Right lobe of liver (tissue), 6 donors: ENCODE measurements at places on chromosomes 16 and 17.

DNA sequence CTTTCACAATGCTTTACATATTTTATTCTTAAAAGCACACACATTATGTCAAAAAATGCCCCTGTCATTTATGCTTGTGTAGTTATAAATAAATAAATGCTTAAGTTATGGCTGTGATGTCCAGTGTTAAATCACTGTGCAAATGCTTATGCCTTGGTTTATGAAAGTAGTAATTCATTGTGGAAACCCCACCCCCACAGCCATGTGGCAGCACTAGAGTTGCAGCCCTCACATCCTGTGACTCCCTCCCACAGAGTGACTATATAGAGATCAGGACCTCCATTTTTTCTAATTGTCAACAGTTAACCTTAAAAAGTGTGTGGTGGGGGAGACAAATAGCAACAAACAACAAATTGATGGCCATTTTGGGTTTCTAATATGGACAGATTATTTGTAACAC is 2.4 kb downstream of the SKAP1 start:
- DNase-seq, result no peak
- H3K27ac ChIP-seq, result no peak overlapping the region
- H3K4me1 ChIP-seq, result no peaks in the 10 kb centered on the region
- H3K36me3 ChIP-seq, result no peaks in the 10 kb centered on the region

GRCh38 chr16:27498916-27499658 is 50.6 kb downstream of the GTF3C1 start:
- no peak overlapping the region for H3K4me3 ChIP-seq
- DNase-seq, result no peak
- H3K36me3 ChIP-seq, result no peaks in the 10 kb centered on the region
- H3K27me3 ChIP-seq, result no peaks in the 10 kb centered on the region
- H3K27ac ChIP-seq, result no peak overlapping the region

GRCh38 chr17:38735161-38735997 is 5.2 kb downstream of the CISD3 start:
- peaks cover 17% of the 10 kb centered on the region for H3K4me1 ChIP-seq
- peak; percentile 71 for DNase-seq
- no peak overlapping the region for H3K4me3 ChIP-seq

DNA sequence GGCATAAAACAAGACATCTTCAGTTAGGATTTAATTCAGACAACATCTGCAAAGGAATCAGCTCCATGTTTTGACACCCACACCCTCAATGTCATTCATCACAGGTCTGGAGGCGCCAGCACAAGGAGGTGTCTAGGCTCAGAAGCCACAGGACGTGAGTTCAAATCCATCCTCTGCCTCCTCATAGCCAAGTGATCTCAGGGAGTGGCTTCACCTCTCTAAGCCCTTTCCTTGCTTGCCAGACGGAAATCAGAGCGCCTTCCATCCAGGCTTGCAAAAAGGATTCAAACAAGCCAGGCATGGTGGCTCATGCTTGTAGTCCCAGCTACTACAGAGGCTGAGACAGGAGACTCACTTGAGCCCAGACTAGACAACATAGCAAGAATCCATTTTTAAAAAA is 84.6 kb downstream of the GSG1L start:
- no peak overlapping the region for H3K4me3 ChIP-seq
- H3K36me3 ChIP-seq, result no peaks in the 10 kb centered on the region
- peak; percentile 4 for DNase-seq

DNA sequence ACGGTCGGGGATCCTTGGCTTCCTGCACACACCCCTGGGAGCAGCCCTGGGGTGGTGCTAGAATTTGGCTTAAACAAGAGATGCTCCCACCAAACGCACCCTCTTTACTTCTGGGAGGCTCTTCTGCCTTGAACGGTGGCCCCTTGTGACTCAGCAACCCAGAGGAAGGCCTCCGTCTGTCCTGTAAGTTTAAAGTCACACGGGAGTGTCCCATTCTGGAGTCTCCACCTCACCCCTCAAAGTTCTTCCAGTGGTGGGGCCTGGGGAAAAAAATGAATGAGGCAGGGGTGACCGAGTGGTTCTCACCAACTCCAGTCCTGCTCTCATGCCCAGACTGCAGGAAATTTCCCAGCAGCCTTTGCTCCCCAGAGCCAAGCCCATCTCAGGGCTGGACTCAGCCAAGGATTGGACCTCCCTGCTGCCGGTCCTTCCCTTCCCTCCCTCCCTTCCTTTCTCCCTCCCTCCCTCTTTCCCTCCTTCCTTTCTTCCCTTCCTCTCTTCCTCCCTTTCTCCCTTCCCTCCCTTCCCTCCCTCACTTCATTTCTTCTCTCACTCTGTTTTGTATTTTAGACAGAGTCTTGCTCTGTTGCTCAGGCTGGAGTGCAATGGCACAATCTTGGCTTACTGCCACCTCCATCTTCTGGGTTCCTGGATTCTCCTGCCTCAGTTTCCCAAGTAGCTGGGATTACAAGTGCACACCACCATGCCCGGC is 11.4 kb downstream of the ITGAD start:
- H3K4me1 ChIP-seq, result no peaks in the 10 kb centered on the region
- no peak overlapping the region for H3K27ac ChIP-seq
- no peaks in the 10 kb centered on the region for H3K27me3 ChIP-seq
- DNase-seq, result no peak

- H3K27me3 ChIP-seq, result no peaks in the 10 kb centered on the region
- no peak overlapping the region for H3K4me3 ChIP-seq
- no peaks in the 10 kb centered on the region for H3K36me3 ChIP-seq
- no peak overlapping the region for H3K27ac ChIP-seq
- no peaks in the 10 kb centered on the region for H3K4me1 ChIP-seq
- no peak for DNase-seq
Measured at GRCh38 chr16:2897110-2897509, 14.1 kb downstream of the FLYWCH2 start.

- no peaks in the 10 kb centered on the region for H3K36me3 ChIP-seq
- H3K27ac ChIP-seq, result no peak overlapping the region
- no peaks in the 10 kb centered on the region for H3K27me3 ChIP-seq
- peaks cover 3% of the 10 kb centered on the region for H3K4me1 ChIP-seq
Measured at GRCh38 chr17:43834106-43834505, 1.2 kb upstream of the MPP3 start.

- no peaks in the 10 kb centered on the region for H3K27me3 ChIP-seq
- no peak for DNase-seq
Measured at GRCh38 chr17:17752821-17753321, 71.6 kb downstream of the RAI1 start.

GRCh38 chr16:2486645-2487516 is 12.0 kb downstream of the TBC1D24 start:
- H3K4me1 ChIP-seq, result peaks cover 3% of the 10 kb centered on the region
- no peak overlapping the region for H3K27ac ChIP-seq
- no peaks in the 10 kb centered on the region for H3K27me3 ChIP-seq
- DNase-seq, result peak; percentile 56

DNA sequence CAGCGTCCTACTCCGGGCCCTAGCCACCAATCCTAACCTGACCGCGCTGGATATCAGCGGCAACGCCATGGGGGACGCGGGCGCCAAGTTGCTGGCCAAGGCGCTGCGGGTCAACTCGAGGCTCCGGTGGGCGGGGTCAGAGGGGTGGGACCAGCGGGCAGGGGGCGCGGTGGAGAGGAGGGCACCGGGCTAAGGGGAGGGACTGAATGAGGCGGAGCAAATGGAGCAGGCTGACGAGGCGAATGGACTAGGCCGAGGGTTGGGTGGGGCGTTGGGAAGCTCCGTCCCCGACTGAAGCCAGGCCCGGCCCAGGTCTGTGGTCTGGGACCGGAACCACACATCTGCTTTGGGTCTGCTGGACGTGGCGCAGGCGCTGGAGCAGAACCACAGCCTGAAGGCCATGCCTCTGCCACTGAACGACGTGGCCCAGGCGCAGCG is 4.6 kb downstream of the CARMIL2 start:
- no peak for DNase-seq
- no peaks in the 10 kb centered on the region for H3K4me1 ChIP-seq
- H3K36me3 ChIP-seq, result no peaks in the 10 kb centered on the region
- H3K4me3 ChIP-seq, result no peak overlapping the region

DNA sequence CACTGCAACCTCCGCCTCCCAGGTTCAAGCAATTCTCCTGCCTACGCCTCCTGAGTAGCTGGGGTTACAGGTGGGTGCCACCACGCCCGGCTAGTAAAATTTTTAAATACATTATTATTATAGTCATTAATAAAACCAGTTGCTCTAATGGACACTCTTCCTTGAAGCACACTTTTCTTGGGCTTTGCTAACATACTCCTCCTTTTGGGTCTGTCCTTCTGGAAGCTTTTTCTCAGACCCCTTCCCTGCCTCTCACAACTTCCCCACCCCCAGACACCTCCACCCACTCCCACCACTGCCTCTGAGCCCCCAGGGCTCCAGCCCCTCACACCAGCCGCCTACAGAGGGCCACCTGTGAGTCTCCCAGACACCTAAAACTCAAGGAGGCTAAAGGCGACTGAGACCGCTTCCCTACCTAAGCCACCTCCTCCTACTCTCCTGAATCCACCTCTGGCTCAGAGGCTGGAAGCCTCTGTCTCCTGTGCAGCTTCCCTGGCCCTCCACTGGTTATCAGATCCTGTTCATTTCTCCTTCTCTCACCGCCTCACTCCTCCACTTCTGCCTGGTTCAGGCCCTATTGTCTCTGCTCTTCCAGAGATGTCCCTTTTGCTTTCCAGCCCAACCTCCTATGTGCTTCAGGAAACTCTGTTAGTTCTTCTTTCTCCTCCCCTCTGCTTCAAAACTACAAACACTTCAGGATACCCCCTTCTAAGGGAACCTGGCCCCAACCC is 2.1 kb upstream of the CUEDC1 start:
- H3K27ac ChIP-seq, result no peak overlapping the region
- no peak overlapping the region for H3K4me3 ChIP-seq
- DNase-seq, result no peak
- no peaks in the 10 kb centered on the region for H3K27me3 ChIP-seq
- no peaks in the 10 kb centered on the region for H3K4me1 ChIP-seq

GRCh38 chr17:64002658-64003525 is 4.7 kb downstream of the PRR29 start:
- H3K4me1 ChIP-seq, result peaks cover 10% of the 10 kb centered on the region
- peak; percentile 35 for DNase-seq
- no peaks in the 10 kb centered on the region for H3K27me3 ChIP-seq
- H3K4me3 ChIP-seq, result no peak overlapping the region
- H3K27ac ChIP-seq, result no peak overlapping the region
- no peaks in the 10 kb centered on the region for H3K36me3 ChIP-seq

- no peak for DNase-seq
- H3K27ac ChIP-seq, result no peak overlapping the region
- no peak overlapping the region for H3K4me3 ChIP-seq
- H3K27me3 ChIP-seq, result no peaks in the 10 kb centered on the region
- H3K36me3 ChIP-seq, result no peaks in the 10 kb centered on the region
Measured at GRCh38 chr16:71552698-71553503, 24.0 kb downstream of the TAT start.

GRCh38 chr17:57959929-57960328 is 4.7 kb upstream of the CUEDC1 start:
- H3K27ac ChIP-seq, result no peak overlapping the region
- no peaks in the 10 kb centered on the region for H3K36me3 ChIP-seq
- no peaks in the 10 kb centered on the region for H3K27me3 ChIP-seq
- no peaks in the 10 kb centered on the region for H3K4me1 ChIP-seq

- H3K4me3 ChIP-seq, result no peak overlapping the region
- H3K36me3 ChIP-seq, result no peaks in the 10 kb centered on the region
- no peak for DNase-seq
- no peaks in the 10 kb centered on the region for H3K27me3 ChIP-seq
- no peak overlapping the region for H3K27ac ChIP-seq
Measured at GRCh38 chr17:32516940-32517701, 30.3 kb downstream of the CDK5R1 start.

GRCh38 chr16:27867122-27868110 is 196.1 kb downstream of the GSG1L start:
- H3K4me3 ChIP-seq, result no peak overlapping the region
- no peaks in the 10 kb centered on the region for H3K36me3 ChIP-seq
- H3K4me1 ChIP-seq, result no peaks in the 10 kb centered on the region
- H3K27ac ChIP-seq, result no peak overlapping the region

GRCh38 chr17:5281814-5282641 is at the start of gene RABEP1:
TSS of gene RABEP1 (plus strand) at chr17:5282284. CDS start at chr17:5282487, 203 bp downstream.
- H3K27ac ChIP-seq, result peak within 1 kb of the TSS; percentile 81
- H3K4me3 ChIP-seq, result peak within 1 kb of the TSS; percentile 91
- no peaks in the 10 kb centered on the region for H3K27me3 ChIP-seq
- DNase-seq, result peak; percentile 97
- no peaks in the 10 kb centered on the region for H3K36me3 ChIP-seq
- H3K4me1 ChIP-seq, result no peaks in the 10 kb centered on the region

DNA sequence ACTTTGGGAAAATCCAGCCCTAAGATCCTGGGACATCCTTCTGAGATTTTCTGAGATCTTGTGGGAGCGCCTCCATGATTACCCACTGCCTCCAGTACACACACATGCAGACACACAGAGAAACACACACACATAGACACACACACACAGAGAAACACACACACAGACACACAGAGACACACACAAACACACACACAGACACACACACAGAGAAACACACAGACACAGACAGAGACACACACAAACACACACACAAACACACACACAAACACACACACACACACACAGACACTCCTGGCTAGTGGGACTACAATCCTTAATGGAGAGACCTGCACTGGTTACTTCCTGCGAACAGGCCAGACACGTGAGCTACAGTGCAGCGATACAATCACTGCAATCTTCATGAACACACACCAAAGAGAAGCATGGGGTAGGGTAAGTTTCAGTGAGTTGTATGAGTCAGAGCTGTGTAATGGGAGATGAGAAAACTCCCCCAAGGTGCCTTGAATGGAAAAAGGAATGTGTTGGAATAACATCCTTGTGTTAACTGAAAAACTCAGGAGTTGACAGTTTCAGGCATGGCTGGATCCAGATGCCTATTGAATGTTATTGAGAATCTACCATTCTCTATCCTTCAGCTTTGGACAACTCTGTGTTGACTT is 79.5 kb downstream of the SLC6A2 start:
- H3K27me3 ChIP-seq, result no peaks in the 10 kb centered on the region
- no peaks in the 10 kb centered on the region for H3K4me1 ChIP-seq
- H3K27ac ChIP-seq, result no peak overlapping the region
- H3K4me3 ChIP-seq, result no peak overlapping the region
- no peak for DNase-seq

- H3K36me3 ChIP-seq, result no peaks in the 10 kb centered on the region
- peaks cover 12% of the 10 kb centered on the region for H3K4me1 ChIP-seq
- no peaks in the 10 kb centered on the region for H3K27me3 ChIP-seq
- no peak for DNase-seq
- no peak overlapping the region for H3K27ac ChIP-seq
Measured at GRCh38 chr16:50666658-50667496, 14.2 kb downstream of the SNX20 start.

GRCh38 chr16:85391769-85392583 is 221.1 kb upstream of the GSE1 start:
- peak; percentile 35 for DNase-seq
- H3K4me1 ChIP-seq, result peaks cover 10% of the 10 kb centered on the region
- H3K36me3 ChIP-seq, result no peaks in the 10 kb centered on the region
- H3K27ac ChIP-seq, result no peak overlapping the region

GRCh38 chr17:71444078-71444477 is 676.7 kb upstream of the SOX9 start:
- no peaks in the 10 kb centered on the region for H3K4me1 ChIP-seq
- H3K27ac ChIP-seq, result no peak overlapping the region
- no peaks in the 10 kb centered on the region for H3K27me3 ChIP-seq

GRCh38 chr17:48001197-48001596 is 30.3 kb downstream of the CDK5RAP3 start:
- H3K4me1 ChIP-seq, result no peaks in the 10 kb centered on the region
- H3K4me3 ChIP-seq, result no peak overlapping the region
- DNase-seq, result no peak

GRCh38 chr16:2687531-2688308 is 5.4 kb downstream of the KCTD5 start:
- no peaks in the 10 kb centered on the region for H3K36me3 ChIP-seq
- no peaks in the 10 kb centered on the region for H3K4me1 ChIP-seq
- no peak for DNase-seq
